ENCODE measurements at places on chromosomes 6 and 20.

- DNase-seq, result no peak
Measured at GRCh38 chr6:41963371-41963770, 21.8 kb upstream of the CCND3 start.

DNA sequence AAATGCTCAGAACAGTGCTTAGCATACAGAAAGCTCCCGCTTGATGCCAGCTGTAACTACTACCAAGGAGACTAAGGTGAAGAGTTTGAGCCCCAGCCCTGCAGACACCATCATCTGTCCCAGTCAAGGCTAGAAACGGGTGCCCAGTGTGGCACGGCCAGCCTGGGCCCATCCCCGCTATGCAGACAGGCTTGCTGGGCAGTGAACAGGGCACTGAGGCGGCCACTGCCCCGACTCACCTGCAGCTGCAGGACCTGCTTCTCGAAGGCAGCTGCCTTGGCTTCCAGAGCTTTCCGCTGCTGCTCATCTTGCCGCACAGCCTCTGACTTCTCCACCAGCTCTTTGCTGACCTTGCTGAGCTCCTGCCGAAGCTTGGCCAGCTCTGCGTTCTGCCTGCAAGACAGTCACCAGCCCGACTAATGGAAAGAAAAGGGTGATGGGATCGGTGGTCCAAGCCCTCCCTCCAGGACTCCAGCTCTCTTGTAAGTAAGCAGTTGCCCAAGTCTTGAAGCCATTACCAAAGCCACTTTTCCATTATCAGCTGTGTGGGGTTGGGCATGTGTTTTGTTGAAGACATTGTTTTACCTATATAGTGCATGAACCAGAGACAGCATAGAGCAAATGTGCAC is 48.7 kb downstream of the RRBP1 start:
- no peak for DNase-seq

DNA sequence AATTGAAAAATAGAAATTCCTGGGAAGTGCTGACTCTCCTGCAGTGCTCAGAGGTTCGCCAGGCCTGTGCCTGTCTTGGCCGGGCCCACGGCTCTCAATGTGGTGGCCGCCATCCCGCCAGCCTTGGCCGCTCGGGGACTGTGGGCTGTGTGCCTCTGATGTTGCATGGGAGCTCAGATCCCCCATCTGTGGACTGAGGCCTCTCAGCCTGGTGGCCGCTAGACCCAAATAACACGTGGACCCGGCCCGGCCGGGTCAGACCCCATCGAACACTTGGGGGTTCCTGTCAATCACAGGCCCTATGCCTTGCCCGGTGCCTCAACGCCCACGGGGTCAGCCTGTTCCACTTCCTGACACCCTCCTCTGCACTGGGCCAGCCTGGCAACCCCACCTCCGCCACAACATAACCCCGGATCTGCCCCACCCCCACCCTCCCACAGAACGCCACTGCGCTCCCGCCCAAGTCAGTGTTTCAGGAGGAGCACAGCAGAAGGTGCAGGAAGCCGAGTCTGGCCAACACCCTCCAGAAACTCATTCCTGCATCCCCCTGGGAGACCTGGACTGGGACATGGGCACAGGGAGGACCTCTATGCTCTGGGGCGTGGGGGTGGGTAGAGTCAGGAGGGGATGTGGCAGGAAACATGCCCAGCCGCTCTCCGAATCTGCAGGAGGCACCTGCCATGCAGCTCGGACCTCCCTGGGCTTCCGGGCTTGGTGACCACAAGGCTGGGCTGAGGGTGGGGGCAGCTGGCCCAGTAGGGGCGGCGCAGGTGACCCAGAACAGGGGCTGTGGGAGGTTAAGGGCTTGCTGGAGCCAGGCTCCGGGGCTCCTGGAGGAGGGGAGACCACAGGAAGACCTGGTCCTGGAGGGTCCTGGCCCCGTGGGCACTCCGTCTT is 98.7 kb upstream of the BHLHE23 start:
- no peak for DNase-seq

- DNase-seq, result no peak
Measured at GRCh38 chr6:130959951-130960350, 103.1 kb downstream of the EPB41L2 start.

DNA sequence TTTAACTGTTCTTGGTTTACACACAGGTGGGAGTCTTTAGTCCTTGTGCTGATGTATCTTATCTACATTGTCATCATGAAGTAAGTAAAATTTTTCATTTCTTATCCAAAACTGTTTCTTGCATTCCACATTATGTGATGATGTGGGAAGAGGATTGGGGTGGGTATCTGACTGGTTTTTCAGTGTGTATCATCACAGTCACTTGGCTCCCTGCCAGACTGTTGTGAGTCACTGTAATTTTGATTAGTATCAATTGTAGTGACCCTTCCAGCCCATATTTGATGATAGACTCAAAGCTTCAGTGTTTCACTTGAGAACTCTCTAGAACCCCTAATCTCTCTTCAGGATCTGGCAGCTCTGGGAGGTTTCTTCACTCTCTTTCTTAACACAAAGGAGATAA is 84.5 kb upstream of the RIN2 start:
- no peak for DNase-seq

GRCh38 chr20:15113144-15113773 is 775.8 kb upstream of the FLRT3 start:
- DNase-seq, result no peak

- DNase-seq, result no peak
Measured at GRCh38 chr6:156658966-156659821, 118.0 kb upstream of the ARID1B start.

DNA sequence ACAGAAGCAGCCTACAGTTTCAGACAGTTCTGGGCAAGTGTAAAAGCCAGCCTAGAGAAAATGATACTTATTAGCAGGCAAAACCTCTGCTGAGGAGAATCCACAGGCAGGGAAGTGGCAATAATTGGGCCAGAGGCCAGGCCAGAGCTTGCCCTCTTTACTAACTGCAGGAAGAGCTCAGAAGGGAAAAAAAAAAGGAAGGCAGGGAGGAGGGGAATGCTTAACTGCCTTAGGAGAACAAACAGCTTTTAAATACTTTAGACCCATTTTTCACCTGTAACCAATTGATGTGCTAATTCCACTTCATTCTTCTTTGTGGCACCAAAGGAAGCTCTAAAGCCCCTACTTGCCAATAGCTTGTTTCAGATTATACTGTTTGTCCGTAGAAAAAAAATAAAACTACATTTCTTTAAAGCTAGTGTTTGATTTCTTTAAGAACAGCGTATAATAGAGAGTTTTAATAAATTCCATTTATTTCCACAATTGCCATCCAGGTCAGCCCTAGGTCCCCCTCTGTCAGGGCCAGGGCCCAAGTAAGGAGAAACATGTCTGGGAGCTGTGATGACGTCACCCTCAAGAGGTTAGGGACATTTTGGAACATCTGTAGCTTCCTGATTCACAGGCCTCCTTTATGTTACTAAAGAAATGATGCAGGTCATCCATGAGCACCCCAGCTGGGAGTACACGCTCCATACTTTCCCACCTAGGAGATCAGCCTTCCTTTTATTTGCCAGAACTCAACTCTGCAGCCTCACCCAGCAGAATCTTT is 384.3 kb downstream of the CDC5L start:
- DNase-seq, result no peak

DNA sequence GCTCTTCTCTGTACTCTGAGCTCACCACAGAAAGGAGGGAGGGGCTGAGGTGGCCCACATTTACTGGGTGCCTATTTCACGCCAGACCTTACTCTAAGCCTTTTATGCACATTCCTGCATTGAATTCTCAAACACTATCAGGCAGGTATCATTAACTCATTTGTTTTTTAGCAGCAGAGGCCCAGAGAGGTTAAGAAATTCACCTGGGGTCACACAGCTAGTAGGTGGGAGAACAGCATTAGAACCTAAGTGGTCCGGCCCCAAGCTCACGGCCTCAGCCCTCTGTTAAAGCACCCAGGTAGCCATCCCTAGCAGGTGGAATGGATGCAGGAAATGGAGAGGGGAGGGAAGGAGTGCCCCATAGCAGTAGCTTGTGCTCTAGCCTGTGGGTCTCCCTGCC is 84.5 kb downstream of the GRM4 start:
- DNase-seq, result no peak

GRCh38 chr20:17377231-17377630 is 150.4 kb downstream of the PCSK2 start:
- no peak for DNase-seq

- DNase-seq, result no peak
Measured at GRCh38 chr20:53657732-53658131, 64.1 kb upstream of the ZNF217 start.

DNA sequence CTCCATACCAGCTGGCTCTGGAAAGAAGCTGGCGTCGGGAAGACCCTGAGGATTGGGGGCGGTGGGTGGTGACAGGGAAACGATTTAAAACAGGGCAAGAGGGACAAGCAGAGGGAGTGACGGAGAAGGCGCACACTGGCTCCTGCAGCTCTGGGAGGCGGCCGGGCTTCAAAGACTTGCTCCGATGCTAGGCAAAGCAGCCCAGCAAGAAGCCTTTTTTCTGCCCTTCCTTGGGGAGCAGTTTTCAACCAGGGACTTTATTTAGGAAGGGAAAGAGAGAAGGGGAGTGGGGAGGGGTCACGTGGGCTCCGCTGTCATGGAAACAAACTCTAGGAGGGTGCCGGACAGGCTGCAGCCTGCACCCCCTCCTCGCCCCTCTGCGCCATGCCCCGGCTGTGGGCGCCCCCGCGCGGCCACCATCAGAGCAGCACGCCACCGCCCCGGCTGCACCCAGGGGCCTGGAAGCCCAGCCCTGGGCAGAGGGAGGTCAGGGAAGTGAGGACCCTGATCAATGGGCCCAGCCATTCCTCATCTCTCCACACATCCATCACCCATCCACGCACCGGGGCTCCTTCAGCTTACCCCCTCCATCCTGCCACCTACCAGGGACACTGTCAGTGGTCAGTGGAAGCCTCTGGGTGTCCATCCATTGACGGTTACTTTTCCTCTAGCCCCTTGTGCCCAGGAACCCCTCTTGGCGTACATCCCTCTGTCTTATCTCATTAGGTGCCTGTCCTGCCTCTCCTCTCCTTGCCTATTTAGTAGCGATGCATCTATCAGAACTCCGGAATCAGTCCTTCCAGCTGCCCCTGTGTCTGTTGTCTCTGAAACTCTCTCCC is 66.6 kb upstream of the CCDC167 start:
- DNase-seq, result peak; percentile 90

- no peak for DNase-seq
Measured at GRCh38 chr6:25499615-25500235, 152.3 kb upstream of the SCGN start.

GRCh38 chr20:46131396-46131795 is 13.3 kb downstream of the CD40 start:
- DNase-seq, result no peak

- peak; percentile 4 for DNase-seq
Measured at GRCh38 chr6:133240511-133241085, 559 bp upstream of the EYA4 start.

DNA sequence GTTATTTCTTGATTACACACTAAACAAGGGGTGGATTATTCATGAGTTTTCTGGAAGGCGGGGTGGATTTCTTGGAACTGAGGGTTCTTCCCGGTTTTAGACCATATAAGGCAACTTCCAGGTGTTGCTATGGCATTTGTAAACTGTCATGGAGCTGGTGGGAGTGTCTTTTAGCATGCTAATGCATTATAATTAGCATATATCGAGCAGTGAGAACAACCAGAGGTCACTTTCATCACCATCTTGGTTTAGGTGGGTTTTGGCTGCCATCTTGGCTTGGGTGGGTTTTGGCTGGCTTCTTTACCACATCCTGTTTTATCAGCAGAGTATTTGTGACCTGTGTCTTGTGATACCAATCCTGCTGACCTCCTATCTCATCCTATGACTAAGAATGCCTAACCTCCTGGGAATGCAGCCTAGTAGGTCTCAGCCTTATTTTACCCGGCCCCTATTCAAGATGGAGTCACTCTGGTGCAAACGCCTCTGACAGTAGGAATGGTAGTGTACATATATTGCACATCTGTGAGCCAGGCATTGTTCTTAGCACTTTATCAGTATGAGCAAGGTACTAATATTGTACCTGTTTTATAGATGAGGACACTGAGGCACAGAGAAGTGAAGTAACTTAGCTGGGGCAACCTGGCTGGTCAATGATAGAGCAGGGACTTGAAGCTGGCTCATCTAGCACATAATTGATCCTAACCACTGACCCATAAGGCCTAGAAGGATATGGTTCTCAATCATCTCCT is 203.7 kb downstream of the NFATC2 start:
- no peak for DNase-seq

DNA sequence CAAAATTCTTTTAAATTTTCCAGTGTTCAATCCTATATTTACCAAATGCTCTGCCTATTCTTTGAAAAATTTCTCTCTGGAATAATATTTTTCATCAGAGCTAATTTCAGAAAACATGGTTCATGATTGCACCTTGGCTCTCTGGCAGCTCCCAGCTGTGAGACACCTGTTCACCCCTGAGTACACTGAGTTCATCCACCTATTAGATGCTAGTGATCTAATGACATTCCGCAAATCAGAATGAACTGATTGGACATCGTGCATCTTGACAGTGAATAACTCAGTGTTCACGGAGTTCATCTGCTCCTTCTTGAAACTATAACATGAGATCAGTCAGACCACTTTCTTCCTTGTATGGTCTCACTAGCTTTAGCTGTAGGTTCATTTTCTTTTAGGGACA is 3.9 kb upstream of the SHPRH start:
- DNase-seq, result no peak

GRCh38 chr6:73746787-73747186 is 50.8 kb downstream of the CD109 start:
- DNase-seq, result no peak

DNA sequence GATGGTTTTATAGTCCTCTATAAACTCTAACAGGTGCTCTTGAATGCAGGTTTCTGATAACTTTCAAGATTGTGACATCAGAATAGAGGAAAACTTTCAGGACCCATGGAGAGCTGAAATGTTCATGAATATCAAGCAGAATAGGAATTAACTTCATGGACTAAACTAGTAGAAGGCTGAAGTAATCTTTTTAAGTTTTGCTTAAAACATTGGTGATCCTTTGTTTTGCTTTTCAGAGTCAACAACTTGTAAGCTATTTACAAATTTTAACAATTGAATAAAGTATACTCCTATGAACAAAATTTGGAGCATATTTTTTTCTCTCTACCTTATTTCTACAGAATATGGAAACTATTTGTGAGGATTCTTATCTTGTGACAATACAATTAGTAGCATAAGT is 25.2 kb upstream of the GOPC start:
- no peak for DNase-seq

DNA sequence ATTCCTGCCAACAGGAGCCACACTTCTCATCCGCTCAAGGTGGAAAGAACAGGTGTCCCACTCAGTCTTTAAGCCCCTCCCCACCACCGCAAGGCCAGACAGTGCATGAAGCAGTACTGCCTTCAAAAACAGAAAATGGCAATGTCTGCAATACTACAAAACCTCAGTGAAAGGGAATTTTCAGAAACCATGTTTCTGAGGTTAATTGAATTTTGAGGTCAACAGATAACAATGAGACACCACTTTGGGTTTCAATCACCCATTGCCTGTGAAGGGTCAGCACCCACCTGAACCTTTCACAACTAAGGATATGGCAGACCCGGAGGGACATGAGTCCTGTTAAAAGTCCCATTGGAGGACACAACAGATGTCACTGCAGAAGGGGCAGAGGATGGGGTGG is 13.0 kb downstream of the ZC3H12D start:
- DNase-seq, result no peak
